ENCODE measurements at places on chromosomes 16 and 17.

DNA sequence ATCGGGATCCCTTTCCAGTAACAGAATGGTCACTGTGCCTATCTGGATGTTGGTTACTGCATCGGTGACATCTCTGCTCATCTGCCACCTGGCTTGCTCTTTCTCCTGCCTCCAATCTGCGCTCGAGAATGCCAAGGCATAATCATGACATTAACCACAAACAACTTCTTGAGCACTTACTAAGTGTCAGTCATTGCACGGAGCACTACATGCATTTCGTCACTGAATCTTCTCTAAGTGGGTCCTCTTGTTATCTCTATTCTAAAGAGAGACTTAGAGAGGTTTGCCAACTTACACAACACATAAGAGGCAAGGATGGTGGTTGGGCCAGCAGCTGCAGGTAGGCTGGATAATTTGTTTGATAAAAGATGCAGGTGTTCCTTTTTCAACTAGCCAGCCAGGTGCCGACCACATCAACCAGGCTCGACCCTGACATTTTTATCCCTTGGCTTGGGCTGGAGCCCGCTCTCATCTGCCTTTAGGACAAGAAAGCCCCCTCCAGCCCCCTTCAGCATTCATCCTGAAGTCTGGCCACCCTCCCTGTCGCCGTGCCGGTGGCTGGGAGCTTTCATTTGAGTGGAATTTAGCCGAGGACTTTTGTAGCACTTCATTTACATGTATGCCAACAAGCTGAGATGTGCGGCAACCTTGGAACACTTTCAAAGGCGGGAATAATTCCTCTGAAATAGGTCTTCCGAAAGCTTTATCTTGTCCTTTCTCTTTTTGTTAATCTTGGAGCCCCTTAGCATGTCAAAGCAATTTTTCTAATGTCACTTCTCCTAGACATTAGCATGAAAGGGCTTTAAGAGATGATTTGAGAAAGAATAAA is 89.3 kb upstream of the NKD1 start:
- no peak for DNase-seq

DNA sequence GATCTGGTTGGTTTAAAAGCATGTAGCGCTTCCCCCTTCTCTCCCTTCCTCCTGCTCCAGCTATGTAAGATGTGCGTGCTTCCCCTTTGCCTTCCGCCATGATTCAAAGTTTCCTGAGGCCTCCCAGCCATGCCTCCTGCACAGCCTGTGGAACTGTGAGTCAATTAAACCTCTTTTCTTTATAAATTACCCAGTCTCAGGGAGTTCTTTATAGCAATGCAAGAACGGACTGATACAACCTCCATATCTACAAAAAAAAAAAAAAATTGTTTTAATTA is 16.6 kb upstream of the PDXDC1 start:
- DNase-seq: no peak

GRCh38 chr16:58235663-58236062 is 37.8 kb upstream of the CSNK2A2 start:
- DNase-seq: no peak

DNA sequence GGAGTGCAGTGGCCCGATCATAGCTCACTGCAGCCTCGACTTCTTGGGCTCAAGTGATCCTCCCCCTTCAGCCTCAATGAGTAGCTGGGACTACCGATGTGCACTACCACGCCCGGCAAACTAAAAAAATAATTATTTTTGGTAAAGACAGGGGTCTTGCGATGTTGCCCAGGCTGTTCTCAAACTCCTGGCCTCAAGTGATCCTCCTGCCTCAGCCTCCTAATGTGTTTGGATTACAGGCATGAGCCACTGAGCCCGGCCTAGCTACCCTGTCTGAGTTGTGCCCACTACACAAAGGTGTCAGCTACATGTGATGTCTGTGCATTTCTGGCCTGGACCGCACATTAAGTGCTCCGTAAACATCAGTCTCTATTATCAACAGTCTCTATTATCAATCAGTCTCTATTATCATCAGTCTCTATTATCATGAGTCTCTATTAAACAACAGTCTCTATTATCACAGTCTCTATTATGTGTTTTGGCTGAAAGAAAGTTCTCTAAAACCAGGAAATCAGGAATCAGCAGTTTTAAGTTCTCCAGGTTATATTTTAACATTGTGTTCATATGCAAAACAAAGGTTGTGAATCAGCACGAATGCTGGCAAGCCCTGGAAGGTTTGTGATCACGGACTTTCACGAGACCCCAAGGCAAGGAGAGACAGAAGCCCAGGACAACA is 721 bp upstream of the WWOX start:
- DNase-seq: no peak

- DNase-seq: no peak
Measured at GRCh38 chr17:16048811-16049449, 49.3 kb downstream of the TTC19 start.

- peak; percentile 33 for DNase-seq
Measured at GRCh38 chr17:46979147-46979863, at the start of gene RPRML. TSS of gene RPRML (minus strand) at chr17:46979253. CDS start at chr17:46979007, 246 bp downstream.

DNA sequence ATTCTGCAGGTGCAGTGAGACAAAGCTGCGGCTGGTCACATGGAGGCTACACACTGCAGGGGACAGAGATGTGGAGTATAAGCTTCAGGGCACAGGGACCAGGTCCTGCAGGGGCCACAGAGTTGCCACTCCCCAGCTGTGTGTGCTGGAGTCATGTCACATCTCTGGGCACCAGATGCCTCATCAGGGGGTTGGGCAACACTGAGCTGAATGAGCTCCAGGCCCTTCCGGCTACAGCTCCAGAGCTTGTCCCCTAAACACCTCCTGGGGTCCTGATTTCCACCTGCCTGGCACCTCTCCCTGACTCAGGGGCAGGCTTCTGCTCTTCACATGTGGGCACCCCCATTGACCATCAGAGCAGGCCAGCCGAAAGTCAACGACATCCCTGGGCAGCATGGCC is 32.5 kb downstream of the SPHK1 start:
- DNase-seq: no peak

- DNase-seq: no peak
Measured at GRCh38 chr17:4789701-4789950, 862 bp downstream of the GLTPD2 start.

GRCh38 chr16:3912897-3913296 is 32.4 kb upstream of the CREBBP start:
- no peak for DNase-seq

GRCh38 chr16:52570495-52571091 is 23.6 kb upstream of the TOX3 start:
- no peak for DNase-seq

DNA sequence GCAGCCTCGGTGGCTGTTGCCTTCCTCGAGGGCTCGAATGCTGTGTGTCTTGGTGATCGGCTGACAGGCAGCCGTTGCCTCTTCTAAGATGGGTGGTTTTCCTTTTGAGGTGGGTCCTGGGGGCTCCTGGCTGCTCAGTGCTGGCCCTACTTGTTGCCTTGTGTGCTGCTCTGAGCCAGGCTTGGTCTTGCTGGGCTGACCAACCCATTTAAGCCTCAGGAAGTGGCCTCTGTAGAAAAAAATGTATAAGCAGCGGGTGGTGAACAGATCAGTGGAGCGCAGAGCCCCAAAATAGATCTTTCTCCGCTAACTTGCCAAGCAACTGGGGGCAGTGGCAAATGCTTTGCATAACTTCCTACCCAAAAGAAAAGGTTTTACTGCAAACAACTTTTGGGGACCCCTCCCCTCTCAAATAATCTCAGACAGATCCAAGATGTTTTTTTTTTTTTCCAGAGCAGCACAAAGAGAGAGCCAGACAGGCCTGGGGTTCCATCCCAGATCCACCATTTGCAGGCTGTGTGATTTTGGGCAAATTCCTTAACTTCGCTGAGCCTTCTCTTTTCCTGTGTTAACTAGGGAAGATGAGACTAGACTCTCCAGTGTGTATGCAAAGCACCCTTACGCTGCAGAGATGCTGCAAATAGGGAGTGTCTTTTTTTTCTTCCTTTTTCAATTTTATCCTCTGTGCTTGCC is 42.5 kb downstream of the PLCG2 start:
- DNase-seq: no peak

GRCh38 chr16:84864326-84864955 is 44.7 kb downstream of the CRISPLD2 start:
- DNase-seq: peak; percentile 16

DNA sequence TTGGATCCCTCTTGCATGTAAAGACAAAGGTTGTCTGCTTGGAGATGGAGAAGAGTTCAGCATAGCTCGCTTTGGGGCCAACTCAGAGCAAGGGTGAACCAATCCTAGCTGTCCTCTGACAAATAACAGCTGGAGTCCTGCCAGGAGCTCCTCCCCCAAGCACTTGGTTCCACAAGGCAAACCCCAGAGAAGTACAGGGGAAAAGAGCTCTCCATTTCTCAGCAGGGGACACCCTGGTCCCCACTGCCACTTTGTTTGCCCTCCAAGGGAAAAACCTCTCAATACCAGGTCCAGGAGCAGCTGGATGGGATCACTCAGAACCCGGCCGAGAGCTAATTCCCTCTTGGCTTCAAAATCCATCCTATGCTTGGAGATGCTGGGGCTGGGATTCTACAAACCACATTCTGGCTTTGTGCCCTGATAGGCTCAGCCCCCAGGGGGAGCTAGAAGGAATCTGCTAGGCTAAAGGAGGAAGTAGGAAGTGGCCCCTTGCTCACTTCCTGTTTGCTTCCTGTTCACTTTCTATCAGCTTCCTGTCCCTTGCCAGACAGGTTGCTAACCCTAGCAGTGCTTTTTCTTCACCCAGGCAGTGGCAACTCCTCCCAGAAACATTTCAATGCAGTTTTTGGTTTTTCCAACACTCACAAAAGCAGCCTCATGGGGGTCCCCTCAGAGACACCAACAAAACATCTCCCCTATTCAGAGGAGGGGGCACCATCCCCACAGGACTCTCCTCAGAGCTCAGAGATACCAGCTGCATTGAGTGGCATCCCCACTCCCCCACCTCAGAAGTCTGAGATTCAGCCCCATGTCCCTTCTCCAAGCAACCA is 30.7 kb downstream of the CDRT4 start:
- peak; percentile 36 for DNase-seq

DNA sequence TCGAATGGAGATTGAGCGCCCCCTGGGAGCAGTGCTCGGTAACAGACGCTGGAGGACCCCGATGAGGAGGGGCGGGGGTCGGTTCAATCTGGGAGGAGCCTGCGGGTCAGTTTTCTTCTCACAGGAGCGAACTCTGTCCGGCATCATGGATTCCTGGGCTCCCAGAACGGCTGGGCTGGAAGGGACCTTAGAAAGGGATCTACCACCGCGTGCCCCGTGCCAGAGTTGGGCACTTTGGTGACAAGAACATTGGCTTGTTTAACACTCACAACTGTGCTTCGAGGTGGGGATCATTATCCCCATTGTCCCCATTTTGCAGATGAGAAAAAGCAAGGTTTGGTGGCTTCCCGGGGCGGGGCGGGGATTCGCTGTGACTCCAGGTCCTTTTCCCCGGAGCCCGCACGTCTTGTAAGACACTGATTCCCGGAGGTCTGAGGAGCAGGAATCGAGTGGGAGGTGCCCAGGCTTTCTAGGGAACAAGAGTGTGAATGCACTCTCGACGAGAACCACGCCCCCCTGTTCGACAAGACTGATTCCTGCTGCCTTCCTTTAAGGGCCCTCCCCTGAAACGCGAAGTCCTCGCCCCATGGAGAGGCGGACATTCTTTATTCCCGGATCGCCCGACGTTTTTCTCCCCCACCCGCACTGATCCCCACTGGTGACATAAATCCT is 1.5 kb upstream of the FBXL19 start:
- peak; percentile 51 for DNase-seq

DNA sequence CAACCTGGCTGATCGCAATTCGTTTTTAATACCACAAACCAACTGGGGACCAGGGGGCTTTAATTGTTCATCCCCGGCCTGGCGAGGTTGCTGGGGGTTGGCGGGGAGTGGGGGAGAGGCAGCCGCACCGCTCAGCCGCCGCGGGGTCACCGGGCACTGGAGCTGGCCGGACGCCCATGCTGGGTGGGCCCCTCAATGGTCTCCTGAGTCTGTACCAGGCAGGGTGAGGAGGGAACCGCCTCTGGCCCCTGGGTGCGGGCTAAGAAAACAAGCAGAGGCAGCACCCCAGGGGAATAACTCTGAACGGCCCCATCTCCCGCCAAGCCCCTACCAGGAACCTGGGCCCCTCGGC is 43.9 kb downstream of the ACTG1 start:
- no peak for DNase-seq

DNA sequence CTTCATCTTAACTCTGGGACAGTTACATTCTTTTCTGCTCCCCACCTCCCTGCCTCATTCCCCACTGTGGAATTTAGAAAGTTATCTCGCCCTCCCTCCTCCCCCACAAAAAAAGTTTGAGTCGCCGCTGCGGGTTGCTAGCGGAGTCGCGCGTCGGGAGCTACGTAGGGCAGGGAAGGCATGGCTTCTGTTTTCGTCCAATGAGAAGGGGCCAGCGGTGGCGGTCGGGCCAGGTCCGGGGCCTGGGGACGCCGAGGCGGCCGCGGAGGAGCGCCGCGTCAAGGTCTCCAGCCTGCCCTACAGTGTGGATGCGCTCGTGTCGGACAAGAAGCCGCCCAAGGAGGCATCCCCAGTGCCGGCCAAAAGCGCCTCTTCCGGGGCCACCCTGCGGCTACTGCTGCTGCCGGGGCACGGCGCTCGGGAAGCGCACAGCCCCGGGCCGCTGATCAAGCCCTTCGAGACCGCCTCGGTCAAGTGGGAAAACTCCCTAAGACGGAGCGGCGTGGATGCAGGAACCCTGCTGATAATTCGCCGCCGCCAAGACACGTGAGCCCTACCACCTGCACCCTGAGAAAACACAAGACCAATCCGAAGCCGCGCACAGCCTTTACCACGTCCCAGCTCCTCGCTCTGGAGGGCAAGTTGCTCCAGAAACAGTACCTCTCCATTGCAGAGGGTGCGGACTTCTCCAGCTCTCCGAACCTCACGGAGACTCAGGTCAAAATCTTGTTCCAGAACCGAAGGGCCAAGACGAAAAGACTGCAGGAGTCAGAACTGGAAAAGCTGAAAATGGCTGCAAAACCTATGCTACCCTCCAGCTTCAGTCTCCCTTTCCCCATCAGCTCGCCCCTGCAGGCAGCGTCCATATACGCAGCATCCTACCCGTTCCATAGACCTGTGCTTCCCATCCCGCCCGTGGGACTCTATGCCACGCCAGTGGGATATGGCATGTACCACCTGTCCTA is 8.9 kb downstream of the OR4D1 start:
- no peak for DNase-seq

GRCh38 chr17:65020284-65020683 is 36.3 kb downstream of the GNA13 start:
- DNase-seq: no peak

- DNase-seq: peak; percentile 61
Measured at GRCh38 chr17:45320931-45321461, 4.2 kb upstream of the MAP3K14 start.

- DNase-seq: no peak
Measured at GRCh38 chr17:73711184-73711583, 66.9 kb upstream of the SDK2 start.

- DNase-seq: no peak
Measured at GRCh38 chr17:7651665-7652387, 1.1 kb downstream of the ATP1B2 start.
